ENCODE measurements at places on chromosomes 13 and 19. TPM values are rescaled to one million over a fixed set of nuclear protein-coding genes. Genes with fewer than 3 reads are reported as not detected.

- DNase-seq = no peak
Measured at GRCh38 chr13:30376426-30377311, 45.6 kb upstream of the UBE2L5 start.

DNA sequence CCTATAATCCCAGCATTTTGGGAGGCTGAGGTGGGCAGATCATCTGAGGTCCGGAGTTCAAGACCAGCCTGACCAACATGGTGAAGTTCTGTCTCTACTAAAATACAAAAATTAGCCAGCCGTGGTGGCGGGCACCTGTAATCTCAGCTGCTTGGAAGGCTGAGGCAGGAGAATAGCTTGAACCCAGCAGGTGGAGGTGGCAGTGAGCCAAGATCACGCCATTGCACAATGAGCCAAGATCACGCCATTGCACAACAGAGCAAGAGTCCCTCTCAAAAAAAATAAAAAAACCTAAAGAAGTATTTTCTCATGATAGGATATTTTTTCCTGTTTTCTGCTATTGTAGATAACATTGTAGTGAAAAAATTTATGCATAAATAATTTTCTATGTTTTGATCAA lies 13.3 kb downstream of the IFT88 start:
- no peak for DNase-seq

GRCh38 chr19:43760941-43761340 lies 6.2 kb upstream of the SMG9 start:
- DNase-seq = no peak

DNA sequence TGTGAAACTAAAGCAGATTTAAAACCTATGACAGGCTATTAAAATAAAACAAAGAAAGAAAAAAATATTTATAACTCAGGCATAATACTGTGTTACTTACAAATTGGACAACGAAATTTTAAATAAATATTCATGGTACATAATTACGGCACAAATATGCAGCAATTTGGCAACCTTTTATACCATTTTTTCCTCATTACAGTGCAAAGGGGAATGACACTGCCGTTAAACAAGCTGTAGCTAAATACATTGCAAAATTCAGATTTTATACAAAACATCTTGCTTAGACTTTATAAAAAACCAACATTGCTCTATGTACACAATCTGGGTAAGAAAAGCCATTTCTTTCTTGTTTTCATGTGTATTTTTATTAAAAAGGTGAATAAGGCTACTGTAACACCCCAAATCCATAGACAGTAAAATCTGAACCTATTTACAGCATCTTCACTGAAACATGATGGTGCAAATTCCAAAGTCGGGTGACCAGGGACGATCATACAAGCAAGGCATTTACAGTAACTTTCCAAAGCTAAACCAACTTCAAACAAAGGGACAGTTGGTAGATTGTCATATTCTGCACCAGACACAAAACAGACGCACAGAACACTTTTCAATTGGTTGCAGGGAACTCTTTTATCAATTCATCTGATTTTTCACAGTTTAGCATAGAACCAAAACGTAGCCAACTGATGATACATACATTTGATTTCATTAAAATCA lies 45.5 kb downstream of the EFNB2 start:
- DNase-seq = no peak

DNA sequence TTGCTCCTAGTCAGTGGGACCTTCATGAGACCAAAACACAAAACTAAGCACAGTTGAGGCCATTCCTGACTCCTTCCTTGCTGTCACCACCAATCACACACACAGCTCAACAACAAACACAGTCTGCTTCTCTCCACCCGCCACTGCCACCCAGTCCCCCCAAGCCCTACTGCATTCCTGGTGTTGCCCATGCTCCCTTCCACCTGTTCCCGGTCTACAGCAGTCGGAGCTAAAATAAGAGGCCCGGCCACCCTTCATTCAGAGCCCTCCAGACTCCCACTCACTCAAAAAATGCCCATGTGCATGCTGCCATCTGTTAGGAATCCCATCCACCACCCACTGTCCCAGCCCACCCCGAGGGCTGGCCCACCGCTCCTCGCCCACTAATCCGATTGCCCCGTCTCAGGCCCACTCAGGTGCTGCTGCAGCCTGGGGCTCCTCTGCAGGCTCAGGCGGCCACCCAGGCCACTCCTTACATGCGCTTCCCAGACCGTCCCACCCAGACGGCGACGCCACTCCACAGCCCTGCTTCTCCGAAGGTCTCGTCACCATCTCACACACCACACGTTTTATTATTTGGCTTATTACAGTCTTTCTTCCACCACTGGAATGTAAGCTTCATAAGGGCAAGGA lies 127.6 kb downstream of the RNF17 start:
- no peak for DNase-seq

GRCh38 chr19:6108721-6109633 lies 1.3 kb downstream of the RFX2 start:
- DNase-seq = peak; percentile 37

- no peak for DNase-seq
Measured at GRCh38 chr13:48491423-48492095, 41.3 kb downstream of the RCBTB2 start.

DNA sequence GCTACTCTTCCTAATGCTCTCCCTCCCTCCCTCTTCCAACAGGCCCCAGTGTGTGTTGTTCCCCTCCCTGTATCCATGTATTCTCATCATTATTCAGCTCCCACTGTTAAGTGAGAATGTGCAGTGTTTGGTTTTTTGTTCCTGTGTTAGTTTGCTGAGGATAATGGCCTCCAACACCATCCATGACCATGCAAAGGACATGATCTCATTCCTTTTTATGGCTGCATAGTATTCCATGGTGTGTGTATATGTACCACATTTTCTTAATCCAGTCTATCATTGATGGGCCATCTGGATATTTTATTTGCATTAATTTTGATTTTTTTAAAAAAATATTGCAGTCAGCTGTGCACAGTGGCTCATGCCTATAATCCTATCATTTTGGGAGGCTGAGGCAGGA lies 15.8 kb upstream of the ZNRF4 start:
- no peak for DNase-seq

The TSSK6 gene
- total RNA-seq = 2.6 TPM

The KPNA3 gene
- 48.7 TPM for total RNA-seq

The CYP2B6 gene
- 2.3 TPM for total RNA-seq
